ENCODE measurements at places on chromosomes 11 and 22. TPM values are rescaled to one million over a fixed set of nuclear protein-coding genes. Genes with fewer than 3 reads are reported as not detected.

MS4A15 gene
- not detected for total RNA-seq

GRCh38 chr11:30960387-30960992 lies 374.3 kb upstream of the MPPED2 start:
- DNase-seq: peak; percentile 38

DNA sequence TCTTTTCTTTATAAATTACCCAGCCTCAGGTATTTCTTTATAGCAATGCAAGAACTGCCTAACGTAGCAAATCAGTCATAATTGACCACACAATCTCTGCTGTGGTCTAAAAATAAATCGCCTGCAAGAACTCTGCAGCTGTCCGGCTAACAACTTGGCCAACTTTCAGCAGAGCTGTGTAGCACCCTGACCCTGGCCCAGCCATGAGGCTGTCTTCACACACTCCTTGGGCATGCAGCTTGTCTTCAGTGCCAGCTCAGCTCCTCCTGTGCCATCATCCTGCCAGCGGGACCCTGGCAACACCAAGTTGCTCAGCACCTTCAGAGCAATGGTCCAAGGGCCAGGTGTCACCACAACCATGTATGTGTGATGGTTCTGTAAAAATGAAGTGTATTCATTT lies 355.6 kb downstream of the OPCML start:
- no peak for DNase-seq

GRCh38 chr22:29190051-29190450 lies 15.6 kb upstream of the EMID1 start:
- DNase-seq: no peak

- DNase-seq: peak; percentile 47
Observed at GRCh38 chr11:92225568-92226330, 1.1 kb downstream of the FAT3 start.

DNA sequence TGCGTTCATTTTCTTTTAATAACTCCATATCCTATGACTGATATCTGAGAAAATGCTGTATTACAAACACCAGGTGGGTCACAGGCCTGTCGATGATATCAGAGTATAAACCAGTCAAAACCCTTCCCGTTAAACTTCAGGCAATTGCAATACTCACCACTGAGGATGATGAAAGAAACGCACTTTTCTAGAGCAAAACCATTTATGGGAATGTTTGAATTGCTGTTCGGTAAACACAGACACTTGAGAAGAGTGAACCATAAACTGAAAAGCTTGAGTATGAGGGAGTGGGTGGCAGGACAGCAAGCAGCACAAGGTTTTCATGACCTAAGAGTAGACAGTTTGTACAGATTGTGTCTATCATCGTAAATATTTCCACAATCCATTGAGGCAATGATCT lies 139.8 kb upstream of the CEP126 start:
- DNase-seq: no peak

DNA sequence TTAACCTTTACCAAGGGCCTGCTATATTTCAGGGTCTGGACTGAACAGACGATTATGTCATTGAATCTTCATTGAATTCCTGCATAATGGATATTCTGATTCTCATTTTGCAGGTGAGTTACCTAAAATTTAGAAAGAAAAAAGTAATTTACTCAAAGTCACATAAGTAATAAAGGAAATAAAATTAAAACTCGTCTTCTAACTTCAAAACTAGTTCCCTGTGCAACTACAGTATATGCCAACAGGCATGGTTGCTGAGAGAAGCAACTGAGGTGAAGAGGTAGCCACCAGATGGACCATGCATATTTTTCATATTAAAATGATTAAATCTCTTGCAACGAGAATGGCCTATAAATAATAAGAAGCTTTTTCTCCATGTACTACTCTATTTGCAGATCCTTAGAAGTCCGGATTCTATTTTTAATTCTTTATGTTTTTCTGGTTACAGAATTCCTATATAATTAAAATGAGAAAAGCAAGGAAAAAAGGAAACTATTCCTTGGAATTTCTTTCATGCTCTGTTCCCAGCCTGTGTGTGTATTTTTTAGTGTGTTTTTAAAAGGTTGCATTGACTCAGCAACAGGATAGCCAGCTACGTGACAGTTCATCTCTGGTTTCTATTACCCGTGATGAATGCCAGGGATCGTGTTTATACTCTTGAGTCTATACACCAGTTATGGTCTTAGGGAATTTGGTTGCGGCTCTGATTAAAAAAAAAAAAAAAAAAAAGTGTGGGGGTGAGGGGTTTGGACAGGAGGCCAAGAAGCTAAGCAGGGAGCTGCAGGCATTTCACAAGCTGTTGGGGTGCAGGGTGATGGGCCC lies 186.8 kb downstream of the ETS1 start:
- DNase-seq: no peak

CHADL gene
- not detected for total RNA-seq

- peak; percentile 31 for DNase-seq
Observed at GRCh38 chr11:35662061-35662648, 420 bp upstream of the TRIM44 start.

C11orf97 gene
- total RNA-seq: not detected

- no peak for DNase-seq
Observed at GRCh38 chr22:47784991-47785390, 1022.5 kb downstream of the TBC1D22A start.

TYMP gene
- total RNA-seq: 12.6 TPM

SLC22A24 gene
- total RNA-seq: not detected

MAJIN gene
- not detected for total RNA-seq

- DNase-seq: peak; percentile 71
Observed at GRCh38 chr11:17277024-17277584, 565 bp downstream of the NUCB2 start.

- peak; percentile 55 for DNase-seq
Observed at GRCh38 chr11:105862736-105863367, 159.2 kb downstream of the MSANTD4 start.

SMIM35 gene
- total RNA-seq: not detected

KRTAP5-1 gene
- not detected for total RNA-seq

DNA sequence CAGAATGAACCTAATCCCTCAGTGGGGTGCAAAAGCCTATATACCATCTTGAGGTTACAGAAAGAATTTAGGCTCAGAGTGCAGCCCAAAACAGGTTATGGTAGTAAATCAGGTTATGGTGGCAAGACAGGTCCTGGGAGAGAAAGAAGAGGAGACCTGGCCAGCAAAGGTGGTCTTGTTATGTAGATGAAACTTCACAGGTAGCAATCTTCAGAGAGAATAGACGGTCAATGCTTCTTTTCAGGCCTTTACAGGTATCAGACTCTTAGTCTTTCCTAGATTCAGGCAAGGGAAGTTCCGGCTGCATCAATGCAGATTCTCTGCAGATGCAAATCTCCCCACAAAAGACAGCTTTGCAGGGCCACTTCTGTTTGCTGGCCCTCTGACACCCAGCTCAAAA lies 45.8 kb upstream of the SORL1 start:
- no peak for DNase-seq

GRCh38 chr11:34811858-34812257 lies 104.3 kb downstream of the APIP start:
- DNase-seq: no peak

- DNase-seq: peak; percentile 24
Observed at GRCh38 chr11:120718171-120718570, 206.6 kb downstream of the GRIK4 start.

DNA sequence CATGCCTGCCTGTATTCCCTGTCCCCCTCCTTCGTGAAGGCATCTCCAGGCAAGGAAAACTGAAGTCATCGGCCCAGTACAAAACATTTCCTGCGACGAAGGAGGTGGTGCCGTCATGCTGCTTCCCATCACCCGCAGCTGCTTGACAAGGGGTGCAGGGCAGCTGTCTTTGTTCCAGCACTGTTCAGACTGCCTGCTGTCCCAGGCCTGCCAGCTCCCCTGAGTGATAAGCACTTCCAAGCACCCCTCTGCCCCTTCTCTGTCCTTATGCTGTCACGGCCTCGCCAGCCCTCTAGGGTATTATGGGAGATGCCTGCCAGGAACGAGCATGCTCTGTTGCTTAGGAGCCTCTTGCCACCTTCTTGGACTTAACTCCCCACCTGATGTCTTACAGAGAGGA lies 37.1 kb upstream of the BSX start:
- no peak for DNase-seq

SCGB2A2 gene
- not detected for total RNA-seq

GRCh38 chr22:45162531-45162930 lies 1.2 kb upstream of the NUP50 start:
- no peak for DNase-seq

LAYN gene
- total RNA-seq: 113 TPM

POU2AF3 gene
- total RNA-seq: not detected

DNA sequence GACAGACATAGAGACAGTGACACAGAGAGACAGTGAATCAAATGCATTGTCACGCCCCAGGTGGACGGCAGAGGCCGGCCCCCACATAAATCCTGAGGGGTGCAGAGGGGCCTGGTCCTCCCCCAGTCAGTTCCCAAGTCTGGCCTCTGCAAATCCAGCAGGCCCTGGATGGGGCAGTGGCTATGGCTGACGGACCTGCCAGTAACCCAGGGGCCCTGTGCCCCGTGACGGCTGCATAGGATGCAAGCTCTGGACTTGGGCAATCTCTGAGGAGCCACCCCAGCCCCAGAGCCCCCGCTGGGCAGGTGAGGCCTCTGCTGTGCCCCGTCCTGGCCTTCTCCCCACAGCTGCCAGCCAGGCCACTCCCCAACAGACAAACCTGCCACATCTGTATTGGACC lies 204.5 kb downstream of the BRD1 start:
- no peak for DNase-seq

- peak; percentile 75 for DNase-seq
Observed at GRCh38 chr11:96388891-96389719, 607 bp downstream of the CCDC82 start.

GRCh38 chr11:132114185-132114584 lies 743.8 kb downstream of the NTM start:
- peak; percentile 30 for DNase-seq

DNA sequence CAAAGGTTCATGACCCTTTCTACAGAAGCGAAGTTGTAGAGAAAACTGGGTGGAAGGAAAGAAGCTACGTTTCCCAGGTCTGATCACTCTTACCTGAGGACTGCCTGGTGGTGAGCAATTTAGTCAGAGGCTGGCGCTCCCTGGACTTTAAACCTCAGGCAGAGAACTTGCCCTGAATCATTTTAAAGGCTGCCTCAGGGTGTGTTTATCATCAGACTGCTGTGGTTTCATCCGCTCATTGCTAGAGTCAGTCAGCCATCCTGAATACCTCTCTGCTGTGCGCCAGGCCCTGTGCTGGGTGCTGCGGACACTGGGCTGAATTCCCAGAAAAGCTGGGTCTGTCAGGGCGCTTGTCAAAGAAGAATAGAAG lies 2.7 kb downstream of the DTX4 start:
- DNase-seq: peak; percentile 85

- DNase-seq: no peak
Observed at GRCh38 chr11:109184376-109184775, 237.6 kb upstream of the C11orf87 start.

DNA sequence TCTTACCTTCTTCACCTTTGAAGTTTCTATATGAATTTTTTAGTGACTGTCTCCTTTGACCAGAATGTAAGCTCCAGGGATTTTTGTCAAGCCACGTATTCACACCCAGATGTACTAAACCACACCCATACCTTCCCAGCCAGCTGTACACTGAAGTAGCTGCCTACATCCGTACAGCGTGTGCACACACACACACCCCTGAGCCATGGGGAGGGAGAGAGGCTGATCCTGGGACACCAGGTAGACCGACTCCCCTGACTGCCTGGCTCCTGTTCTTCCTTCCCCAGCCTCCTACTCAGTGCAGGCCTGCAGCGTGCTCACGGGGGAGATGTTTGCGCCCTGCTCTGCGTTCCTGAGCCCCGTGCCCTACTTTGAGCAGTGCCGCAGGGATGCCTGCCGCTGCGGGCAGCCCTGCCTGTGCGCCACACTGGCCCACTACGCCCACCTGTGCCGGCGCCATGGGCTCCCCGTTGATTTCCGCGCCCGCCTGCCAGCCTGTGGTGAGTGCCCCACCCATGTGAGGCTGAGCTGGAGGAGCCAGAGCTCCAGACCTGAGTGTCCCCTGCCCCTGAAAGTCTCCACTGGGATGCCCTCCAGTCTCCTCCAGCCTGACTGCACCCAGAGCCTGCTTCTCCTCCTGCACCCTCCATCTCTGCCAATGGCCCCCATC lies 25.9 kb downstream of the OTOG start:
- no peak for DNase-seq

SLC22A8 gene
- not detected for total RNA-seq

PGA4 gene
- total RNA-seq: not detected

DNA sequence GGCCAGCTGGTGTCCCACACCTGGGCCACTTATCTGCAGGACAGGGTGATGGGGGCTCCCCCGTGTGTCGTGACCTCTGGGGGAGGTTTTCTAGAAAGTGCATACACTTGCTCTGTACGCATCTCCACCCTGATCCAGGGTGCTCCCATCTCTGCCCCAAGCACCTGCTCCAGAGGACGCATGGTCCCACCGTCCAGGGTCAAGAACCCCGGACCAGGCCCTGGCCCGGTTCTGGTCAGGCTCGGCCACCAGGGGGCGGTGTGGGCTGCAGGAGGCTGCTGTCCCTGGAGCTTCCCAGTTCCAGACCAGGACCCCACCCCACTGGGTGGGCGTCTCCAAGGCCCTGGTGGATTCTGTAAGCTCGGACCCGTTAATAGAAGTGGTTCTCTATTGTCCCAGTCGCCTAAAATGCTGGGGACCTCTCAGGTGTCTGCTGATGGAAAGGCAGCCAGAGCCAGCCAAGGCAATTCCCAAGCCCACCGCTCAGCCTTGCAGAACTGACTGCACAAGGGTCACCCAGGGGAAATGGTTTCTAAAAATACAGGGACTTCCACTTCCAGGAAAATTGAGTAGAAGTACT lies 34.7 kb upstream of the SEPTIN5 start:
- no peak for DNase-seq

- DNase-seq: peak; percentile 76
Observed at GRCh38 chr11:74443071-74443864, 24.1 kb downstream of the KCNE3 start.

PRSS23 gene
- 474 TPM for total RNA-seq

PTDSS2 gene
- total RNA-seq: 35.5 TPM

MMP13 gene
- total RNA-seq: 96.9 TPM

DNA sequence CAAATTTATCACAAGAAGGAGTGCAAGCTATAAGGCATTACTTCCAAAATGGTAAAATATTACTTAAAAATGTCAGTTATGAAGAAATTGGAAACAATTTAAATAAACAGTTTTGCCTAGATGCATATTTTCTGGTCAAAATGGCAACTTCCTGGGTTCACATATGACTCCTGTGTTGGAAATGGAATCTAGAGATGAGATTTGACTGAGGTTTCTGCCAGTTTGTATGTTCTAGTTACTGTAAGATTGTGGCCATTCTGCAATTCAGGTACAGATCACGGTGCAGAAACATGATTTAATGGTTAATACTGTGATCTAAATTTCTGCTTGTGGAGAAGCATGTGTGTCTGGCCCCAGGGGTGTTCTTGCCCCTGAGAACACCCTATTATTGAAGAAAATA lies 3.4 kb upstream of the OR4C6 start:
- no peak for DNase-seq

DNA sequence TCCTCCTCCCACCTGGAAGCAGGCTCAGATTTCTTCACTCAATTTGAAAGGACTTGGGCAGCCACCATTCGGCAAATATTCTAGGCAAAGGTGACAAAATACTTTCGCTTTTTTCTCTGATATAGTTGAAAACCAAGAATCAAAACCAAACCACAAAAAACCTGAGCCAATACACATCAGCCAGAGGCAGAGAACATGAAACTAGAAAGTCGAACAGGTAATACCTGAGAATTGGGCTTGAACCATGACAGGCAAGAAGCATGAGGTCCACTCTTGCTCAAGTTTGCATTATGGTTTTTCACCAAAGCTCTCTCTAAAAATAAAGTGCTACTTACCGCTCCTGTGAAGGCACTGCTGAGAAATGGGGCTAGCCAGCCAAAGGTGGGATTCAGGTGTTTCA lies 26.2 kb upstream of the LDLRAD3 start:
- no peak for DNase-seq

QSER1 gene
- total RNA-seq: 30.1 TPM

TSPAN18 gene
- total RNA-seq: 1.1 TPM

YAP1 gene
- 61.6 TPM for total RNA-seq

SOX10 gene
- not detected for total RNA-seq
